ENCODE measurements at places on chromosomes 5 and 9.

DNA sequence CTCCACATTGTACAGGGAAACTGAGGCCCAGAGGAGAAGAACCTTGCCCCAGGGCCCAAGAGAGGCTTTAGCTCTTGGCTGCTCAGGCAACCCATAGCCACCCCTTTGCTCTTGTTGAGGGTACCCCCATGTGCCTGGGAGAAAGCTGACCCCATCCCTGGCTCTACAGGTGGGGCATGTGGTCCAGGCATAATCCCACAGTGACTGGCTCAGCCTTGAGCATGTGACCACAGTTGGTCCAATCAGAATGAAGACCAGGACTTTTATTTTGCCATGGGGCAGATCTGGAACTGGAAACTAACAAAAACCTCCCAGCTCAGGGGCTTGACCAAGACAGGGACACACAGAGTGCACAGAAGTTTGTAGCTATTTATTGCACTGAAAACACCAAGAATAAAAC is 29.3 kb downstream of the SLC6A7 start:
- no peak for DNase-seq

DNA sequence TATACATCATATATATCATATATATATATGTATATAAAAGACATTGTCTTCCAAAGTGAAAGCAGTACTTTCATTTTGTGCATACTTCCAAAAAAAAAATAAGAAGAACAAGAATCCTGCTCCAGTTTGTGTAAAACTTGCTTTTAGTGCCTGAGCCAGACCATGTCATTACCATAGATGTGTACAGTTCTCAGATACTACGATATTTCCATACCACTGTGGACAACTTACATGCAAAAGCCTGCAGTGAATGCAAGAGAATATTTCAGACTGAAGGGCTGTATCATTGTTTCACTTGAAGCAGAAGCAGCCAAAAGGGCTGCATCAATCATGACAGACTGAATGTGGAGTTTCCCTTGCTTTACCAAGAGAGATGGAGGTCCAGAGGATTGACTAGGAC is 72.6 kb upstream of the CYLC2 start:
- no peak for DNase-seq

DNA sequence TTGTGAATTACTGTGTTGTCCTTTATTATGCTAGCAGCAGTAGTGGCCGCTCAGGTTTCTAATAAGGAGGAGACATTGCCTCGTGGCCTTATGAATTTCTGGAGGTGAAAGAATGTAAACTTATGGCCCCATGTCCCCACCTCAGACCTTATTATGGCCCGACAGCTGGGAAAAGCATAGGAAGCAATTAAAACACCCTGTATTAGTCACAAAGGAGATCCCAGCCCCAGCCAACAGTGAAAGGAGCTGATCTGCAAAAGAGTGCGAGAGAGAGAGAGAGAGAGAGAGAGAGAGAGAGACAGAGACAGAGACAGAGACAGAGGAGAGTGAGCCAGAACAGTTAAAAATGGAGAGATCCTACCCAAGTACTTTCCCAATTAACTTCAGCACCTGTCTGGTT is 269.3 kb downstream of the DMRT2 start:
- DNase-seq = no peak

GRCh38 chr5:179914032-179914755 is 6.5 kb upstream of the TBC1D9B start:
- no peak for DNase-seq

- DNase-seq = no peak
Observed at GRCh38 chr9:70933321-70933720, 188.1 kb downstream of the TRPM3 start.

DNA sequence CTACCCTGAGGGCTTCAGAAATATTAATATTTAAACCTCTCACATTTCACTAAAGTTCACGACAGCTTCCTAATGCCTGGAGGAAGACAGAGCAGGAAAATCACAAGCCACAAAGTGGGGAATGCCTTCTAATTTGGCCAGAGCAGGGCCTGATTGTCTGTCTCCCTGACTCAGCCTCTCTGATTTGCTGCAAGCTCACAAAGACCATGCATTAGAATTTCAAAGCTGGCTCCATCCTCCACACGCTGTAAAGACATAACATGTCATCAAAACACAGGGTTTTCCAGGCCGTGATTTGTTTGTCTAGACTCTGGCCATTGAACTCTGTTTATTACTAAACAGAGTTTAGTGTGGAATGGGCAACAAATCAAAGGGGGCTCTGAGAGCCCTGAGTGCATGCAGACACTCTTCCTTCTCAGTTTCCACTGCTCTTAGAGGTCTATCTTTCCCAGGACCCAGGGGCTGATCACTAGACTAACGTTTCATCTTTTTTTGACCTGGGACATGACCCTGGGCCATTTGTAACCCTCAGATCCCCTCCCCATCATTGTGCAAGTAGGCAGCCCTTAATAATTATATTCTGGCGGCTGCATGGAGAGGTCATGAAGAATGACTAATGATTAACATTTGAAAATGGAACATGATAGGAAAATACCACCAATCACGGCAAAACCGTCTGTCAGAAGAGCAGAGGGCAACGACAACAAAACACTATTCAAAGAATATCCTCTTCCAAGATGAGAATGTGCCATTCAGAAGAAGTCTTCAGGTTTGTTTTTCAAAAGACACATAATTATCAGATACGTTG is 140.2 kb downstream of the ENC1 start:
- DNase-seq = no peak

- DNase-seq = no peak
Observed at GRCh38 chr5:77607324-77607723, 31.2 kb downstream of the OTP start.

DNA sequence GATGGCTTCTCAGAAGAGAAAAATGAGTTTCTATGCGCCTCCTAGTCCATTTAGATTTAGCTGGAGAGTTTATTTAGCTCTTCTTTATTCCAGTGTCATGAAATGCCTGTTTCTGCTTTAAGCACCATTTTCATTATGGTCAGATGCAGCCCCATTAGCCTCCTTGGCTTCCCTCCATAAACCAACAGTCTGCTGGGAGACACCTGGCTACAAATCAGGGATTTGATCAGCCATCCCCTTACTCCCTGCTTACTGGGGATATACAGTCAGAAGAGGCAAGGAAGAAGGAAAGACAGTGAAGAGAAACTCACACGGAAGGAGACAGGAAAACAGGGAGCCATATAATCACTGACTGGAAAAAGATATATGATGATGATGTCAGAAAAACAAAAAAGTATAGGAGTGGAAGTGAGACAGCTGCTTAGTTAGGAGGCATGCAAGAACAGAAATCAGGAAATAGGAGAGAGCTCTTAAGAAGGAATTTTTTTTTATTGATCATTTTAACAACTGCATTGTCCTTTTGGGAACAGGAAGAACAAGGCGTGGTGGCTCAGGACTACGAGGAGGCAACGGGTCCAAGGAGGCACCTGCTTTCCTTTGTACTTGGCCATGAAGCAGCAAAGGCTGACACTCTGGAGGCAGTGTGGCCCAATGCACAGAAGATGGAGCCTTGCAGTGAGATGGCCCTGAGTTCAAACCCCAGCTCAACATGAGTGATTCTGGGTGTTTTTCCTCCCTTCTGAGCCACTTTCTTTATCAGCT is 56.1 kb downstream of the MED27 start:
- no peak for DNase-seq

DNA sequence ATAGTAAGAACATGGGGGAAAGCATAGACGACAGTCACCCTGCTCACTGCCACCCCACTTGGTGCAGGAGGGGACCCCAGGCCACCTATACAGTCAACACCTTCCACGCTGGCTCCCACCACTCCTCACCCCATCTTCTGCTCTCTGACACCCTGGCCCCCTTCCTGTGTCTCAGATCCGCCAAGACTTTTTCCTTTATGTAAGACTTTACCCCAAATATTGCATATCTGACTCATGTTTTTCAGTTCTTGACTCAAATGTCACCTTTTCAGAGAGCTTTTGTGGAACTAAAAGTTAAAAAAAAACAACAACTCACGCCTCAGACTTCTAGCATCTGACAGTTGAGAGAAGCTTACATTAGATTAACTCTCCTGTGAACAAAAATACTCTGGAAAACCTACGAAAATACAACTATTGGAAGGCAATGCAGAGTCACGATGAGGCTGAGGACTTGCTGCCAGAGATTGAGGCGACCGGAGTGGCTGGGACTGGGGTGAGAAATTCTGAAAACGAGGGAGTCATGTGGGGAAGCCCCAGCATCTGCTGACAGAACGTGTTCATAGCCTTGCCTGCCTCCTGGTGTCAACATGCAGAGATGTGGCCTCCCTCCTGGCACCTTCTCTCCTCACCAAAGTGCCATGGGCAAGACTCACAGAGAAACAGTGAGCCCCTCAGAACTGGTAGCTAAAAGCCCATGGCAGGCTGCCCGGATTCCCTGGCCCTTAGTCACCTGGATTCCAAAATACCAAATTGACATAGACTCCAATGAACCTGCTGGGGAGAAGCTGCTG is 22.4 kb upstream of the FCN2 start:
- no peak for DNase-seq

- no peak for DNase-seq
Observed at GRCh38 chr5:69491027-69491426, 1.6 kb upstream of the OCLN start.

- DNase-seq = no peak
Observed at GRCh38 chr9:96495341-96495740, 45.4 kb downstream of the HABP4 start.

DNA sequence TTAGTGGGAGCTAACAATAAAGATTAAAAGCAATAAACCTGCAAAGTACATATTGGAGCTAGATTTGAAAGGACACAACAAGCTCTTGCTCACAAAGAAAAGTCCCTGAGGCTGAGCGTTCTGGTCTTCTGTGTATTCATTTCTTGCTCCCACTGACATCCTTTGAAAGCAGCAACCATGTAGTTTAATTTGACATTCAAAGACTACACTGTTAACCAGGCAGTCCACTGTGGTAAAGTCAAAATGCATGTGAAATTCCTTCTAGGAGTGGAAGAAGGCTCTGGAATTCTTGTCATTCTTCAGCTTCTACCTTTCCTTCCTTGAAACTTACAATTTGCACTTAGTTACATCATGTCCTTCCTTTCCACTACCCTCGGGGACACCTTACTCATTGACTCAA is 480.7 kb downstream of the CSNK1G3 start:
- DNase-seq = no peak

GRCh38 chr5:140734354-140734753 is 34.1 kb downstream of the ZMAT2 start:
- peak; percentile 10 for DNase-seq

GRCh38 chr9:82254646-82255367 is 266.2 kb downstream of the SPATA31D1 start:
- DNase-seq = no peak

- no peak for DNase-seq
Observed at GRCh38 chr5:142432961-142433360, 108.1 kb upstream of the SPRY4 start.
